T follicular helper cell (primary cell): ENCODE measurements at places on chromosomes 5 and 9.
A peak's percentile ranks its signal among the peaks of the same experiment; 100 is the strongest.

DNA sequence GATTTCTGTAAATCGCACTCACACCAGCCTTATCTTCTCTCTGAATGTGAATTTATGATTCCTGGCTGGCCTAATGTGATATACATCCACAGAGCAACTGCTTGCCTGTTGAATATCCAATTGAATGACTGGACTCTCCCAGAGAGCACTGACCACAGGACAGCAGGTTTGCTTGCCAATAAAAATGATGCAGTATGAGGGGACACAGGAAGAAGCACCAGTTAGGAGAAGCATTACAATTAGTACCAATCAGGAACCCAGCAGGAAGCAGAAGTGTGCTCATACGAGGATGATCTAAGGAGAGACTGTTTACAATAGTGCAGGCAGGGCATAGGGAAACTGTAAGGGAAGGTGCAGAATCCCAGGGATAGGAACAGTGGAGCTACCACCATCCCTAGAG, 127.2 kb upstream of the ZNF366 start:
- DNase-seq = no peak

- no peak for DNase-seq
Measured at GRCh38 chr5:148855249-148856008, 29.0 kb downstream of the ADRB2 start.

- no peak for DNase-seq
Measured at GRCh38 chr5:9782826-9783560, 152.8 kb upstream of the TAS2R1 start.

DNA sequence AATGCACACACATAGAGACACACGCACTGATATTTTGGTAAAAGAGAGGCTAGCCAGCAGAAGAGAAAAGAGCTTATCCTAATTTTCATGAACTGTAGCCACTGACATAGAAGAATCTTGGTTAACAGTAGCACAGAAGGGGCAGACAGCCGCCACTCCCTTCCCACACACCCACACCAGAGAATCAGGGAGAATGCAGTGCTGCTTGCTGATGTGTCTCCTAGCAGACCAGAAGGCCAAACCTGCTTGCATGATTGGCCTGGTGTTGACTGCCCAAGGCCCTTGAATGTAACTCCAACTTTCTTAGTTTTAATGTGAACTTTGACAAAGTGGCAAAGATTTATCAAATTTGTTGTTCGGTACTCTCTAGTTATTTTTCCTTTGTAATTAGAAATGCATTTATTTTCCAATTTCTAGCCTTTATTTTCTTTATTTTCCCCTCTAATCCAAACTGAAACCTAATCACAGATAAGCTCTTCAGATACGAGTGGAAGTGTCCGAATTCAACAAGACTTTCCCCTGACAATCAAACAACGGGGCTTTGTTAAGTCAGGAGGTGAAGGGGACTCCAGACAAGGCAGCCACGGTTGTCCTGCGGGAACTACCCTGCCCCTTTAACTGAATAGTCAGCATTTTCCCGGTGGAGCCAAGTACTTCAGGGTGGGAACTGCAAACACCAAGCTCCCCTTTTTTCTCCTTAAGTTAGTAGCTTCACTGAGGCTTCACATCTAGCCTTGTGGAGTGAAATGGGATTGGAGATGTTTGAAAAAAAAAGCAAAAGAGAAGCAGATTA, 81.9 kb upstream of the CTSL start:
- no peak for DNase-seq

DNA sequence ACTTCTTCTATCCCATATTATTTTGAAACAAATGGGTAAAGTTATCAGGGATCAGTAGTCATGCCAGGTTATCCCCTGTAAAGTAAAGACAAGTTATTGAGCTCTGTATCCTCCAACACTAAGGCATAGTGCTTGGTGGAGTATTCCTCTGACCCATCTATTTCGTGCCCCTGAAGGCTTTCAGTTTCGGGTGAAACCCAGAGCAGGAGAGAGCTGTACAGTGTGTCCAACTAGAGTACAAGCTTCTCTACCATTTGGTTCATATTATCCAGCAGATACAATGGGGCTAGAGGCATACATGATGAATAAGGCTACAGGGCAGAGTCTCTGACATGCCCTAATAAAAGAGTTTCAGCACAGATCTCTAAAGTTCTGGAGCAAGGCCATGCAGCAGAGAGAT, 3.2 kb upstream of the SLC22A4 start:
- DNase-seq = no peak

DNA sequence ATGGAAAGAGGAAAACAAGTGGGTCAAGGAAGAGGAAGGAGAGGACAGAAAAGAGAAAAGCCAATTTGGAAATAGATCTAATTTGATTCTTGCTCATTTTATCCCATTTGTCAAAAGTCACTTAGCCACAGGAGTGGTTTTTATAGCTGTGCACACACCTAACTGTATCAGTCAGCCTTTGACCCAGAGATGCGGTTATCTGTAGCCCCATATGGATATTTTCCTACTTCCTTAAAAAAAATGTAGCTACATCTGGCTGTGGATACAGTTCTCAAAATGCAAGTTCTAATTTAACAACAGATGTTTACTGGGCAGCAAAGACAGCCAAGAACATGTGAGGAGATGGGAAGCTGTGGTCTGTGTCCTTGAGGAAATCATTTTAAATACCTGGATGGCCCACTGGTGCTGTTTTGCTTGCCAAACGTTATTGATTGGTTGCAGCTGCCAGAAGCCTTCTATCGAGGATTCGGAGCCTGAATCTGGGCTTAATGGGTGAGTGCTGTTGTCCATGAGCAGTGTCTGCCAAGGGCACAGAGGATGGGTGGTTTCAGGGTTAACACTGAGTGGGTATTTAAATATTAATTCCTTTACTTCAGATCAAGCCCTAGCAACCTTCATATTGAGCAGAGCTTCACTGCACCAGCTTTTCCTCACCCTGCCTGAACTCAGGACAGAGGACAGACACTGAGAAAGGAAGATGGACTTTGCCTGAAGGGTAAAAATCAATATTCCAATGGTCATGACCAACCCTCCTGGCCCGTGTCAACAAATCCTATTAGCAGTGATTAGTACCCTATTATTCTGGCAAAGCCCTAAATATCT, 92.2 kb downstream of the APBA1 start:
- no peak for DNase-seq

DNA sequence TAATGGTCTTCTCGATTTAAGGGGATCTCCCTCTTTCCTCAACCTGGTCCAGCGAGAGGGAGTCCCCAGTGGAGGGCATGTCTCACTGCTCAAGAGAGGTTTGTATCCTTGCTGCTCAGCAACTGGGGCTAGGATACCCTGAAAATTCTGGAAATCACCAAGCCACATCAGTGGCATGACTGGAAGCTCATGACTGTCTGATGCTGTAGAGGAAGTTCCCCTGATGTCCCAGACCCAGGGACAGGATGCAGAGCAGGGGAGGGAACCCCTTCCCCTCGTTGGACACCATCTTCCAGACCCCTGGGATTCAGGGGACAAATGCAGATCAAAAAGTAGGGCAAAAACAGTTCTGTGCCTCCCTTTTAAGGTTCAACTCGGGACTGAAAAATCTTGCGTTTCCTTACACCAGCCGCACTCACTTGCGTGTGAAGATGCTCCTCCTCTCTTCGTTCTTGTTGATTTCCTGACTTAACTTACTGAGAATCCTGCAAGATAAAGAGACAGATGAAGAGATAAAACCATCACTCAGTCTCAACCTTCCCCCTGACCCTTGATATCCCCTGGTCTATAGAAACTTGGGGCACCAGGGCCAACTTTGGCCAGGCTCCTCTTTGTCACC, 22.1 kb downstream of the LCP2 start:
- peak; percentile 58 for DNase-seq

- DNase-seq = no peak
Measured at GRCh38 chr9:120914953-120915352, 11.6 kb downstream of the TRAF1 start.

DNA sequence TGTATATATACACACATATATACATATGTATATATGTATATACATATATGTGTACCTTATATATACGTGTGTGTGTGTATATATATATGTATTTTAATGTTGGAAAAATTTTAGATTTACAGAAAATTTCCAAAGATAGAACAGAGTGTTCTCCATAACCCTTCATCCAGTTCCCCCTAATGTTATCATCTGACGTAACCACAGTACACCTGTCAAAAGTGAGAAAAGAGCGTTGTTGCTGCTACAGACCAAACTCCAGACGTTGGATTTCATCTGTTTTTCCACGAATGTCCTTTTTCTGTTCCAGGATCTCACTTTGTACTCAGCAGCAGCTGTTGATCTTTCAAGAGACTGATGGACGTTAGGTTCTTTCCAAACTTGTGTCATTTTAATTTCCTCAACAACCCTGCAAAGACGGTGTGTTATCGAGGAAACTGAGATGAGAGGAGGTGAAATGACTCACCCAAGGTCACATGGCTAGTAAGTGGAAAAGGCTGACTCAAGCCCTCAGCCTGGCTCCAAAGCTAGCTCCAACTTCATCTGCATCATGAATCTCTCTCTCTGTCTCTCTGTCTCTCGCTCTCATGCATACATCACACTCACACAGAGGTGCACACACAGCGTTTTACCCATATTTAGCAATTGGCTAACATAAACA, 17.0 kb upstream of the NTNG2 start:
- no peak for DNase-seq

- DNase-seq = no peak
Measured at GRCh38 chr5:56851258-56851941, 36.1 kb downstream of the MAP3K1 start.
